Activated CD8-positive, alpha-beta T cell treated with anti-CD3 and anti-CD28 coated beads, Interleukin-2, amount 10 ng/mL, durations not matched to agents 7 days and 5 days (primary cell): ENCODE measurements at places on chromosomes 7 and 10.

DNA sequence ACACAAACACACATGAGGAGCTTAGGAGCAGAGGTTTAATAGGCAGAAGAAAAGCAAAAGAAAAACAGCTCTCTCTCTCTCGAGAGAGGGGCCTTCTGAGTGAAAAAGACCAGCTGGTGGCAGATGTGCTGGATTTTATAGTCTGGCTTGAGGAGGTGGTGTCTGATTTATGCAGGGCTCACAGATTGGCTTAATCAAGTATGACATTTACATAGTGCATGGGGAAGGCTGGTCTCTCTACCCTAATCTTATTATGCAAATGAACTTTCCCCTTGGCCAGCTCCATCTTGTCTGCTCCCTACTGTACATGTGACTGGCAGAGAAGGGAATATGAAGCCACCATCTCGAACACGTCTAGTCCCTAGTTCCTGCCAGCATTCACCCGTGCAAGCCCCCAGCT is 219.5 kb upstream of the ZNF804B start:
- H3K27me3 ChIP-seq: no peaks in the 10 kb centered on the region
- no peaks in the 10 kb centered on the region for H3K36me3 ChIP-seq
- no peak overlapping the region for H3K4me3 ChIP-seq
- DNase-seq: no peak
- no peak overlapping the region for H3K27ac ChIP-seq

DNA sequence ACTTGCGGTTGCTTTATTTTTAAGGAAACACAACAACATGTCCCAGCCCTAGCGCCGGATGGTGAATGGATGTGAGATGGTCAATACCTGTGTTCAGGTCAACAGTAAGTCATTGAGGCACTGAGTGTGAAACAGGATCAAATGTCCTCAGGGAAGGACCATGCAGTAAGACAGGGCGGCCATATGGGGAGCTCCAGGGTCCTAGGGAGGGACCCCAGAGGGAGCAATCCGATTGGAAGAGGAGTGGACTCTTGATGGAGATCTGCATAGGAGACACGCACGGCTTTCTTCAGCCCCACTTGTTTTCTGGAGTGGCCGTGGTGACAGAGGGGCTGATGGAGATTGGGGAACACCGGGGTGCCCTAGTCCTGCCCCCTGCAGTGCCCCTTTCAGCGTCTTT is 423.8 kb upstream of the MKI67 start:
- H3K4me1 ChIP-seq: no peaks in the 10 kb centered on the region
- no peak for DNase-seq
- H3K4me3 ChIP-seq: no peak overlapping the region
- no peaks in the 10 kb centered on the region for H3K27me3 ChIP-seq

DNA sequence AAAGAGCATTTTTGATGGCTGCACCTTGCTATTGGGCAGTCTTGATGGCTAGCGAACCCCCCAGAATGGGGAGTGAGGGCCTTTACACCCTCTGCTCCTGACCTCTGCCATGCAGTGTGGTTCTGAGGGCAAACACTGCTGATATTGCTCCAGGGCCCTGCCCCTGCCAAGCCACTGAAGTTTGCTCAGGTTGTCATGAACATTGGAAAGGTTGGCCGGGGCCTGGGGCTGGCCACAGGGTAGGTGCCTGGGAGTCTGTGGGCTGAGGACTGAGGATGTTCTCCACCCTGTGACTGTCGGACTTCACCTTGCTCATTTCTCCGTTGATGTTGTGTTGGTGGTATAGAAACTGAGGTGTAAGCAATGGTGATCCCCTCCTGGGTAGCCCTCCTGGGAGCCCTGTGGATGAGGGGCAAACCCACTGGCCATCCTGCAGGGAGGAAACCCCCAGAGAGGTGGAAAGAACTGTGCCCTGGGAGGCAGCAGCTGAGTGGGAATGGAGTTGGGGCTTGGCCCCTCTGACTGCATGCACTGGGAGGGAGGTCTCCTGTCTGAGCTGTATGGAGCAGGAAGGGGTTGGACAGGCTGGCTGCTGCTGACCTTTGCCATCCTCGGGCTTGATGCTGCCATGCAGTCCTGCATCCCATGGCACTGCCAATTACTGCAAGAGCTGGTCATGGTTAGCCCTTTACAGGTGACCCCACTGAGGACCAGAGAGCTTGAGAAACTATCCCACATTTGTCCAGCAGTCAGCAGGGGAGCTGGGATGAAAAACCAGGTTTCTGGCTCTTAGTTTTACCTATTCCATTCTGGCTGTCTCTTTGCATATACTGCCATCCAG is 77.1 kb downstream of the SH2D4B start:
- no peaks in the 10 kb centered on the region for H3K4me1 ChIP-seq
- no peak for DNase-seq
- no peak overlapping the region for H3K27ac ChIP-seq
- H3K36me3 ChIP-seq: no peaks in the 10 kb centered on the region

DNA sequence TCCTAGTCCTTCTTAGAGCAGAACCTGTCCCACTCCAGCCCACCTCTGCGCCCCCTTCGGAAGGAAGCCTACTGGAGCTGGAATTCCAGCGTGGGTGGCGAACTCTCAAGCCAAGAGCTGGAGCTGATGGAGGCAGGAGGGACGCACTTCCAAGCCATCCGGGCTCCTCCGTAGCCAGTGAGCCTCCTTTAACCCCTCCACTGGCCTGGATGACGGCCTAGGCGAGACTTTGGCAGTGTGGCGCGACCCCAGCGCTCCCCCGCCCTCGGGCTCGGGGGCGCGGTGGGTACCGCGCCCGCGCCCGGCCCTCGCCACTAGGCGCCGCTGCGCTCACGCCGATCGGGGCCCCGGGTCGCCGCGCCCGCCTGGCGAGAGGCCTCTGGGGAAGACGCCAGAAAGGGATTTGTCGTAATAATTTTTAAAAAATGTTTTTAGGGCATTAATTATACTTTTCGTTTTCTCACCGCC is 5.1 kb upstream of the EMX2 start:
- no peak overlapping the region for H3K27ac ChIP-seq
- peaks cover 7% of the 10 kb centered on the region for H3K4me1 ChIP-seq
- peaks cover 77% of the 10 kb centered on the region for H3K27me3 ChIP-seq
- H3K4me3 ChIP-seq: no peak overlapping the region
- DNase-seq: no peak

- no peak for DNase-seq
- peaks cover 77% of the 10 kb centered on the region for H3K36me3 ChIP-seq
- H3K27ac ChIP-seq: no peak overlapping the region
- peaks cover 61% of the 10 kb centered on the region for H3K4me1 ChIP-seq
Measured at GRCh38 chr10:63175534-63175933, 42.4 kb downstream of the NRBF2 start.
